Psoas muscle (tissue), 8 donors: ENCODE measurements at places on chromosomes 7 and 10. TPM values are rescaled to one million over a fixed set of nuclear protein-coding genes. Genes with fewer than 3 reads are reported as not detected.

TRPV5 gene
- not detected for total RNA-seq

CCDC3 gene
- 6.2 TPM for total RNA-seq

LIPJ gene
- 0.30 TPM for total RNA-seq

DNA sequence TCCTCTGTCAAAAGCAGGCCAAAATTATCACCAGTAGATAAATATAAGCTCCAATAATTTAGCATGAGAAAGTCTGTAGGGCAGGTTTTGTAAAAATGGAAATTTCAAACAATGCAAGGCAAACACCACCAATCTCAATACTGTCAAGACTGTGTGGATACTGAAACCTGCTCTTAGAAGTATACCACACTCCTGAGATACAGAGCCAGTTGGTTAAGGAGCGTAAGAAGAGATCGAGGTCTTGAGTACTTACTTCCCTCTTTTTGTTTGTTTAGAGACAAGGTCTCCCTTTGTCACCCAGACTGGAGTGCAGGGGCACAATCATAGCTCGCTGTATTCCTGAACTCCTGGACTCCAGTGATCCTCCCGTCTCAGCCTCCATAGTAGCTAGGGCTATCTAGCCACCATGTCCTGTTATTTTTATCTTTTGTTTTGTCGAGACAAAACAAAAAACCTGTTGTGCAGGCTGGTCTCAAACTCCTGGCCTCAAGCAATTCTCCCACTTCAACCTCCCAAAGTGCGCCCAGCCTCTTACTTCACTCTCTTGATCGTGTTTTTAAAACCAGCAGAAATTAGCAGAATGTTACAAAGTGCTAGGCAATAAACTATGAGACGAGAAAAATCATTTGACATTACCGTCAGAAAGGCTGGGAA is 205.7 kb downstream of the PARD3 start:
- DNase-seq: no peak

DNA sequence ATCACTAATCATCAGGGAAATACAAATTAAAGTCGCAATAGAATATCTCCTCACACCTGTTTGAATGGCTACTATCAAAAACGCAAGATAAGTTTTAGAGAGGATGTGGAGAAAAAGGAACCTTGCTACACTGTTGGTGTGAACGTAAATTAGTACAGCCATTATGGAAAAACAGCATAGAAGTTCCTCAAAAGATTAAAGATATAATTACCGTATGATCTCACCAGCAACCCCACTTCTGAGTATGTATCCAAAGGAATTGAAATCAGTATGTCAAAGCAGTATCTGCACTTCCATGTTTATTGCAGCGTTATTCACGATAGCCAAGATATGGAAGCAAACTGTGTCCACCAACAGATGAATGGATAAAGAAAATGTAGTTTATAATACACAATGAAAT is 164.4 kb downstream of the ZNF365 start:
- no peak for DNase-seq

- DNase-seq: no peak
Measured at GRCh38 chr7:28168393-28169158, 12.0 kb downstream of the JAZF1 start.

DNA sequence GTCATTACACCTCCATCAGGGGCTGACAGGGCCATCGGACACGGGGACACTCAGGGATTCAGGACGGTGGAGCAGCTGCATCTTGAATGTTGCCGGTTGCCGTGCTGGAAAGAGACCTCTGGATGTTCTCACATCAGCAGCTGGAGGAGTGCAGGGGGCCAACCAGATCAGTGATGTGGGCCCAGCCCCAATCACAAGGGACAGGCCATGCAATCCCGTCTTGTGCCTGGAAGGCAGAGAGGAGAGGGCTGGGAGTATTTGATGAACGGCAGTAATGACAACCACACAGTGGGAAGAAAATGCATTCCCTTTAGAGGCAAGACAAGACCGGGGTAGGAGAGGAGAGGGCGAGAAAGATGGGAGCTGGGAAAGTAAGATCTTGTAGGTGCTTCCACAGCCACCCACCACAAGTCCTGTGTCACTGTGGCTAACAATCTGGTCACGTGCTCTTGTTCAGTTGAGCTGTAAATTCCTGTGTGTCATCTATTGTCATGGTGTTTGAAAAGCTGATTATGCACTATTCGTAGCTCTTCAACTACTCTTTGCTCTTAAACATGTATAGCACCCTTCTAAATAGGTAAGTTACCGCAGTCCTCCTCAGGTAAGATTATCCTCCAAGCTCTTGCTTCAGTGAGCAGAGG is 85.9 kb upstream of the LEP start:
- DNase-seq: no peak

- DNase-seq: no peak
Measured at GRCh38 chr7:46290374-46291049, 369.4 kb upstream of the IGFBP3 start.
